ENCODE measurements at places on chromosomes 7 and 10.

- no peak for DNase-seq
Observed at GRCh38 chr7:146319629-146320028, 203.0 kb downstream of the CNTNAP2 start.

DNA sequence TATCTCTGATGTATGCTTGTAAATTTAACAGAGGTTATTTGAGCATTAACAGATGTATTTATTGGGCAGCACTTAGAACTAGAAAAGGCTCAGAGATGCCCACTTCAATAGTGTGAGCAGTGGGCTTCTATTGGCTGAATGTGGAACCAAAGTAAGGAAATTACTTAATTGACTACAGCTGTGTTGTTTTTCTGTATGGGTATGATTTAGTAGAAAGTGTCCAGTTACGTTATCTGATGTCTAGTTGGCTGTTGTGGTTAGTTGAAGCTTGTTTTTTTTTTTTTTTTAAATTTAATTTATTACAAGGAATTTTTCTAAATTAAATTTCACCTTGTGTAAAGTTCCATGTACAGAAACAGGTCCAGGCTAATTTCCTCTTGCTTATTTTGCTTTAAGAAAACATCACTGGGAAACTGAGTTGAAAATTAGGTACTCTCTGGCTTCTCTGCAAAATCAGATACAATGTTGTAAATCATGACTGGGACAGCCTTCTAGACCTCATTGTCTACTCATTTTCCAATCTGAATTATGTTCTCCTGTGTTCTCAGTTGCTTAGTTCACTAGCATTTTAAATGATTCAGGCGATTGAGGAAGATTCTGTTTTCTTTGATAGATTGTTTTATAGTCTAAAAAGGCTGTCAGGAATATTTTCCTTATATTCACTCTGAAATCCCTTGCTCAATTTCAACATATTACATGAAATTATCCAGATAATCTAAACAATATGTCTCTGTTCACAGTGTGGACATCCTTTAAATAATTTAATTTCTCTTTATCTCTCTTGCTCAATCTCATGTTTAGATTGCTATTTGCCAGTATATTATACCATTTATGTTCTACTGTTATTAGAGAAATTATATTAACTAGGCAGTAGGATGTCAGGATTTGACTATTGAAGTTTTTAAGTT is 53.0 kb downstream of the PHF14 start:
- DNase-seq: no peak

DNA sequence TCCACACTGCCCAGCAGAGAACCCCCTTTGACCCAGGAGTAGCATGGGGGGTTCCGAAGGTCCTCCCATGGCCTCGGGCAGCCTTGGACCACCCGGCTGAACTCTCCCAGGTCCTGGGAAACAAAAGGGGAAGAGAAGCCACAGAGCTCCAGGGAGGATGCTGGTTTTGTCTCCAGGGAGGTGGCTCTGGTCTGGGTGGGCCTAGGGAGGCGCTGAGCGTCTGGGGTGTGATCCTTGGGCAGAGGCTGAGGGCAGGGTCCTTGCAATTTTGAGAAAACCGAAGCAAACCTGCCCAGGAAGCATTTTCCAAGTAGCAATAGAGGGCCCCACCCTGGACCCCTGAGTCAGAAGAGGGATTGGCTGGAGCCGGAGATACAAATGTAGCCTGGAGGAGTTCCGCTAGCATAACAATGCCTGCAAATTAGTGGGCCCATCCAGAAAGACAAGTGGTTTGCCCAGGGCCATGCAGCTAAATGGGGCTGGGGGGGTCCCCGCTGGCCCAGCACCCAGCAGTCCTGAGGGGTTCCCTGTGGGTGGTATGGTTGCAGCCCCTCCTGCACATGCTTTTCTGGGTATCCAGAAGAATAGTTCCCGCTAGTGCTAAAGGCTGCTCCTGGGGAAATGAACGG is 2.0 kb downstream of the UTF1 start:
- no peak for DNase-seq

DNA sequence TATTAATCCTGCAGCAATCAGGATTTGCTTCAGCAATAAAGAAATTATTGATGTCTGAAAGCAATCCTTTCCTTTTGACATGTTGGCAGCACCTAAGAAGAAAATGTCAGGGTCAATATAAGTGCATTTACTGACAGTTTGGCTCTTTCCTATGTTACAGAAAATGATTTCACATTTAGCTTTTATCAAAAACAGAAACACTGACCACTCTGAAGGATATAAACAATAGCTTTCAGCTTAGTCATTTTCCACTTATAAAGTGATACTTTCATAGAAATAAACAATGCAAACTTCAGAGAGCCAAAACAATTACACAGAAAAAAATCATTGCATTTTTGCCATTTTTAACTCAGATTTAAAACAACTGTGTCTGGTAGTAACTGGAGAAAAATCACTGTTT is 325.6 kb upstream of the KAT6B start:
- no peak for DNase-seq

GRCh38 chr10:87585565-87586514 is 73.8 kb upstream of the PAPSS2 start:
- no peak for DNase-seq

- peak; percentile 71 for DNase-seq
Observed at GRCh38 chr10:5971315-5971832, 6.0 kb downstream of the IL15RA start.

DNA sequence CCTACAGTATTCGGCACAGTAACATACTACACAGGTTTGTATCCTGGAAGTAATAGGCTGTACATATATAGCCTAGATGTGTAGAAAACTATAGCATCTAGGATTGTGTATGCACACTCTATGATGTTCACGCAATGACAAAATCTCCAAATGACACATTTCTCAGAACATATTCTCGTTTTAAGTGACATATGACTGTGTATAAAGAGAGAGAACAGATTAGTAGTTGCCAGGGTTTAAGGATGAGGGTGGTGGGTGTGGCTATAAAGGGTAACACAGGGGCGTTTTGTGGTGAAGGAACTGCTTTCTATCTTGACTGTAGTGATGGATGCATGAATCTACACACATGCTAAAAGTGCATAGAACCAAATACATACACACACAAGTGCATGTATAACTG is 101.2 kb downstream of the ARL4A start:
- peak; percentile 12 for DNase-seq

DNA sequence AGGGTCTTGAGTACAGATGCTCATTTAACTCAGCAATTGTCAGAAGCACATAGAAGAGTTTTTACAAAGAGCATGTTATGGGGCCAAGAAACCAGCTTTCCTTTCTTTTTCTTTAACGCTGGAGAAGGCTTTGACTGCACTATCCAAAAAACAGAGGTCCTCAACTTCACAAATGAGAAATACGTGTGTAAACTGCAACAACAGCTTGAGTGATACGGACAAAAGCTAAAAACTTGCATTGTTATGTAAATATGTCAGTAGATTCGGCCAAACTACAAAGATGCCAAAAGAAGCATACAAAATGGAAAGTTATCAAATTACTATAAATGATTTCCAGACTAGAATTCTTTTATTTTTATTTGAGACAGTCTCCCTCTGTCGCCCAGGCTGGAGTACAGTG is 62.4 kb upstream of the C10orf90 start:
- no peak for DNase-seq

DNA sequence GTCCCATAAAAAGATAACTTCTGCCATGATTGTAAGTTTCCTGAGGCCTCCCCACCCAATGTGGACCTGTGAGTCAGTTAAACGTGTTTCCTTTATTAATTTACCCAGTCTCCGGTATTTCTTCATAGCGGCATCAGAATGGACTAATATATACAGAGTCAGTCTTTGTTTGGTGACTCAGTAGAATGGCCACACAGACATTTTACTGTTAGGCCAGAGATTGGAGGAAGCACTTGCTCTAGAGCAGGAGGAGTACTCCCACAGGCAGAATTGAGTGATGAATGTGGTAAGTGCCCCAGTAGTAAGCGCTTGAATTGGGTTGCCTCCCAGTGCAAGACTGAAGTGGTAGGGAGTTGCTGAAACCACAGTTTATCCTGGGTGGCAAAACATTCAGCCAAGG is 149.5 kb upstream of the SMIM30 start:
- no peak for DNase-seq

- DNase-seq: no peak
Observed at GRCh38 chr10:92278996-92279696, 11.7 kb downstream of the CPEB3 start.

GRCh38 chr7:138313829-138314178 is 146.3 kb upstream of the TRIM24 start:
- no peak for DNase-seq

GRCh38 chr10:14306190-14306589 is 24.5 kb downstream of the FRMD4A start:
- no peak for DNase-seq

DNA sequence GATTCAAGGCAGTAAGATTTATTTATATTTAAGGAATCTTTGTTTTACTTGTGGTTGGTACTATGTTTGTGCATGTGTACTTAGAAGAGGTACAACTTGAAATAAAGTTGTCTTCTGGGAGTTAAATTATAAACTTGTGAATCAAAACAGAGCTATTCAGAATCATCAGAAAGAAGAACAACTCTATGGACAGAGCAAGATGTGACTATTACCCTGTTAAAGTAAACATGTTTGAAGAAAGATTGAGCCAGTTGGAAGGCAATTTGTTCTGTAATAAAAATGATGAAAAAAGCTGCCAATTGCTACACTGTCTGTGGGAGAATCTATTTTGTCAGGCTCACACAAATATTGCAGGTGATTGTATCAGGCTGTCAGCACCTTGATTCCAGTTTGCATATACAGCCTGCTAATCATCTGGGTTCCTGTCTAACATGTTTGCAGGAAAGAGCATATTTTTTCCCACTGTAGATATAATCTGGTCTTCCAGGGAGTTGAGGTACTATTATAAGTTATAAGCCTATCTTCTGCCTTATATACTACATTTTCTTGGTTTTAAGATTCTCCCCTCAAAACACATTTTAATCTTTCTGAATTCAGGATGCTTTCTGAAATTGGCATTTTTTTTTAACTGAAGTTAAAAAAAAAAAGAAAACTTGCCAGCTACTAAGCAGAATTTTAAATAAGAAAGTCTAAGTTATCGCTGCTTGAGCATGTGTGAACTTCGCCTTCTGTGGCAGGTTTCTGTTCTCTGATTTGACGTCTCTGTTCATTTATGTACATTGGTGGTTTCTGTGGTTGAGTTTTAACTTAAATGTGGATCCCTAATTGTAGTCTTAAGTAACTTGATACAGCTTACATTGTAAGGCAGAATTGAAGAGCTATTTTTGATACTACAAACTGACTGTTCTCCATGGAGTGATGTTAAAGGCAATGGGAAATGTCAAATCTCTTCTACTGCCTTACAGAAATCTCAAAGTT is 46.0 kb downstream of the ZNRF2 start:
- peak; percentile 76 for DNase-seq

- no peak for DNase-seq
Observed at GRCh38 chr10:23885853-23886252, 323.1 kb upstream of the KIAA1217 start.
